ENCODE measurements at places on chromosomes 3 and 15.
A peak's percentile ranks its signal among the peaks of the same experiment; 100 is the strongest.

DNA sequence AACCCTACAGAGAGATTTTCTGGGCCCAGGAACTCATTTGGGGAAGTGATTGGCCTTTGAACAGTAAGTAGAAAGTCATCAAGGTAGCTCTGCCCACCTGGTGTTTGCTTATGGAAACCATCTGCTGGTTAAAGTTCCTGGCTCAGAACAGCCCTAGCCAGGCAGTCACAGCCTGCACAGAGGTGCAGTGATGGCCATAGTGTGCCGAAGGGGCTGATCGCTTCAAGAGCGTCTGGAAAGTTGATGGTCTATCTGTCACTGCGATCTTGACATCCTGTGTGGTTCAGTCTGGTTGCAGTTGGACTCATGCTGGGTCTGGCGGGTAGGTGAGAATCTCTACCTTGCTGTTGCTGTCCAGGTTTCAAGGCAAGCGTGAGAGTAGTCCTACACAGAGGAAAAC is 151.6 kb downstream of the SLCO3A1 start:
- no peak for DNase-seq

DNA sequence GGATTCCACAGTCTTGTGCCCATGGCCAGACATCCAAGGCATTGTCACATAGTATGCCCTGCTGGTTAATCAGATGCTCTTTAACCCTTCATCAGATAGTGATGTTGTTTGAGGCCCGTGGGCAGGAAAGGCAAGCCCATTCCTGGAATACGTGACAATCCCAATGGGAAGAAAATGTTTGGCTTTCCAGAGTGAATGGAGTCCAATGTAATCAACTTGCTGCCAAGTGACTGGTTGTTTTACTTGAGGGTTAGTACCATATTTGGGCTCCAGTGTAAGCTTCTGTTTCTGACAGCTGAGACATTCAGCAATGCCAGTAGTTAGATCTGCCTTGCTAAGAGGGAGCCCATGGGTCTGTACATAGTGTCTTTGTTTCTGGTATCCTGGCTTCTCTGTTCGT is 31.3 kb downstream of the RPL39L start:
- no peak for DNase-seq

- no peak for DNase-seq
These were observed 93.8 kb downstream of the RFTN1 start for GRCh38 chr3:16419640-16420241.

GRCh38 chr3:31232055-31233025 is 300.4 kb upstream of the STT3B start:
- no peak for DNase-seq

GRCh38 chr3:102018551-102018950 is 169.2 kb downstream of the NFKBIZ start:
- no peak for DNase-seq

DNA sequence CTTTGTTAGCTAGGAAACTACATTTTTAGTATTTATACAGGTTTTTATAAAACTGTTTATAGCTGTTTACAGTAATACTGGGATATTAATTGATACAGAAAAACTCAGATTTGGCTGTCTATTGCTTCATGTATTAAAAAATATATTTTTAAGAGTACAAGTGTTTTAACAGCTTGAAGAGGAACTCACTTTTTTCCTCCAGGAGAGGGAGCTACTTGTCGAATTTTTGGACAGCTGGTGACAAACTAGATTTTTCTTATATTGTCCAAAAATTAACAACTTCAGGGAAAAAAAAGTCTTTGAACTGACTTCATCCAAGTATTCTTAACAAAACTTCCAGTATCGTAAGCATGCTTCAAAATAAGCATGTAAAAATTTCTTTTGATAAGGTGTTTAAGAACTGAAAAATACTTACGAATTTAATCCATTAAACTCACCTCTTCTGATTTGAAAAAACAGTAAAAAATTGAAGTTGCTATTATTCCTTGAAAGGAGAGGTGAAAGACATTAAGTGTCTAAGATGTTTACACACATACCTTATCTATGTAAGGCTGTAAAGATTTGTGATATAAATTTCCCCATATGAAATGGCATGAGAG is 4.0 kb downstream of the DIPK2A start:
- DNase-seq = peak; percentile 5

GRCh38 chr3:185837414-185837813 is 12.6 kb upstream of the IGF2BP2 start:
- no peak for DNase-seq

DNA sequence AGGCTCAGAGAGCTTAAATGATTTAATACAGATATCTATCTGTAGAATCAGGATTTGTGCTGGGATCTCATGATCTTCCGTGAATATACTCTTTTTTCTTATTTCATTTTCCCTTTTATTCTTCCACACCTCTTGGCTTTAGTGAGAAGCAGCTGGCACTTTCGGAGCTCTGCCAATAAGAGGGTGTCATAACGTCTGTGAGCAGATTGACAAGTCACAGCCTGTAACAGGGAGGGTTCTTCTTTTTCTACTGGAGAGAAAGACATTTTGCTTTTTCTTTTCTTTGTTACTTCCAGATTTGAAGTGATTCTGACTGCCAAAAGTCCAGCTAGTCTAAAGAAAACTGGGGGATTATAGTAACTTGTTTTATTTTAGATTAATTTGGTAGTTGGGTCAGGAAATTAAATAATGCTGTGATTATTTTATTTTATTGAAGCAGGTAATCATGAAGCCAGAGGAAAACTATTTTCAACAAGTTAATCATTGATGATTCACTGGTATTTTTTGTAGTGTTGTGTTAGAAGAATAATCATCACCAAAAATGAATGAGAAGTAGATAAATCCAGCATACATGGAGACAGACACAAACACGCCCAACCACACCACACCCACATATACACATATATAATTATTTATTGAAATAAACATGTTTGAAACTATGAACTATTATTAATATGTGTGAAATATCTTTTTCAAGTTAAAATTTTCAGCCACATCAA is 69.8 kb downstream of the TNFAIP8L3 start:
- DNase-seq = no peak

DNA sequence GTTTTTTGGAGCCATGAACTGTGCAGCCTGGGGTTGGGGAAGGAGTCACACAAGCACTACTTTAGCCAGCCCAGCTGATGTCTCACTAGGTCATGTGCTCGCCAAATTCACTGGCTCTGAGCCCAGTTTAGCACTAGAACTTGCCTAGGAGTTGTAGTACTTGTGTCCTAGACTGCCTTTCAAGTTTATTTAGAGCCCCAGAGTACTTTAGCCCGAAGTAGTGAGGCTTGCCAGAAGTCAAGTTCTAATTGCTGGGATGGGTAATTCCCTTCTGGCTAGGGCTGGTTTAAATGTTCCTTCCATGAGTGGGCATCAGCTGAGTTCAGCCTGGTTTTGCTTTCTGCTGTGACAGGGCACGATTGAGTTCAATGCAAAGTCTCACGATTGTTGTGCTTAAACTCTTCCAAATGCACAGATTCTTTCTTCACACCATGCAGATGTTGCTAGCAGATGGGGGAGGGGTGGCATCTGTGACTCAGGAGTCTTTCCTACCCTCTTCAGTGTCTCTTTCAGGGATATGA is 228.2 kb upstream of the ZPLD1 start:
- DNase-seq = no peak

DNA sequence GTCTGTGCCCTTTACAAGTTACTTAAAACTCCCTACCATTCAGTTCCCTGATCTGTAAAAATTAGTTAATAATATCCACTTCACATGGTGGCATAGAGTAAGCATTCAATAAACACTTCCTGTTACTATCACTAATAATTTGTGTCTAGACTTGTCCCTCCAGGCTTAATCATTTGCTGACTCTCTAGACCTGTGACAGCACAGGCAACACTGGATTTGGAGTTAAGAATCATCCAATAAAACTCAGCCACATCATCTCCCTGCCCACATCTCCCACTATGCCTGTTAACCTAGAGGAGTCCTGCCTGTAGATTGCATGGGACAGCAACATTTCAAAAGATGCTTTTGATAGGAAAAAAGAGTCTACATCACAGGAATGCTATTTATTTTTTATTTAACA is 564.6 kb downstream of the MFSD1 start:
- DNase-seq = no peak

DNA sequence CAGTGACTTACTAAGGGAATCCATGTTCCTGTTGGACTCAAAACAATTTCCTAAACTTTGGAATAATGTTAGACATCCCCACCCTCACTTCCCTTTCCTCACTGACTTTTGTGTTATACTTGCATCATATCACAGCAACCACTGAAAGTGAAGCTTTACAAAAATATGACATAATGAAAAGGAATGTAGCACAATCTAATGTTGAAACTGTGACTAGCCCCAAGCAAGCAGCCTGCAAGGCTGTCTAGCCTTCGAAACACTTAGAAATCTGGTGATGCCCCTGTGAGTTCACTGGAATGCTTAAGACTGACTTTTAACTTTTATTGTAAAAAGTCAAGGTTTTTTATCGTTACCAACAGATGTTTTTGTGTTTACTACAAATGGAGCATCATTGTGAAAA is 203.7 kb upstream of the ZNF385D start:
- no peak for DNase-seq

GRCh38 chr3:98662699-98663098 is 69.3 kb upstream of the CPOX start:
- DNase-seq = no peak

DNA sequence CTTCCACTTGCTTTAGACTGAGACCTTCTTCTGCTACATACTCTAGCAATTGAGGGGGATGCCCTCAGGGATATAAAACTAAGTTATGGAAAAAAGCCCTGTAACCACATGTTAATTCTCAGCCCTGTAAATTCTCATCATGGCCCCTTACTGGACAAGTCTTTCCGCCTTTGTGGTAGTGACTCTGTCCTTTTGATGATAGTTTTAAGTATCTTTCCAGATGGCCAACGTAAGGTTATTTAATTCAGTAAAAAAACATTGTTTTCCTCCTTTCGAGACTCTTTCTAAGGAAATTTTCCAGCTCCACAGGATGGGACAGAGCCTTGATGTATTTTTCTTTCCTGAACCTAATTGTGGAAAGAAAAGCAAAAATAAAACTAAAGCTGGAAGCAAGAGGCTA is 25.3 kb upstream of the TM4SF4 start:
- DNase-seq = no peak

- no peak for DNase-seq
These were observed 32.5 kb downstream of the KLHL25 start for GRCh38 chr15:85762039-85762755.

GRCh38 chr3:136152176-136152843 is 43.8 kb downstream of the MSL2 start:
- no peak for DNase-seq

DNA sequence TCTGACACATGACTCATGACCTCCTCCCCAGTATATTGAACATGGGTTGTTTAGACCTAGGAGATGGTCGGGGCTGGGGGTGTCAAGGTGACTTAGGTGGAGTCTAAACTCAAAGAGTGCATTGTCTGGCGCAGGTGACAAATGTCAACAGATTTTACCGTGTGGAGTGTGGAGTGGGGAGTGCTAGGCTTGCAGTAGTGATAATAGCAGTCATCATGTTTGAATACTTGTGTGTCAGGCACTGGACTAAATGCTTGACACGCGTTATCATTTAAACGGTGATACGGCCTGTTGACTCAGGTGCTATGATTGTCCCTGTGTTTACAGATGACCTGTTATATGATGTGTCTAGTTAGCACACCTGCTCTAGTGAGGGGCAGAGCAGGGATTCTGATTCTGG is 30.8 kb downstream of the MUC20 start:
- no peak for DNase-seq

DNA sequence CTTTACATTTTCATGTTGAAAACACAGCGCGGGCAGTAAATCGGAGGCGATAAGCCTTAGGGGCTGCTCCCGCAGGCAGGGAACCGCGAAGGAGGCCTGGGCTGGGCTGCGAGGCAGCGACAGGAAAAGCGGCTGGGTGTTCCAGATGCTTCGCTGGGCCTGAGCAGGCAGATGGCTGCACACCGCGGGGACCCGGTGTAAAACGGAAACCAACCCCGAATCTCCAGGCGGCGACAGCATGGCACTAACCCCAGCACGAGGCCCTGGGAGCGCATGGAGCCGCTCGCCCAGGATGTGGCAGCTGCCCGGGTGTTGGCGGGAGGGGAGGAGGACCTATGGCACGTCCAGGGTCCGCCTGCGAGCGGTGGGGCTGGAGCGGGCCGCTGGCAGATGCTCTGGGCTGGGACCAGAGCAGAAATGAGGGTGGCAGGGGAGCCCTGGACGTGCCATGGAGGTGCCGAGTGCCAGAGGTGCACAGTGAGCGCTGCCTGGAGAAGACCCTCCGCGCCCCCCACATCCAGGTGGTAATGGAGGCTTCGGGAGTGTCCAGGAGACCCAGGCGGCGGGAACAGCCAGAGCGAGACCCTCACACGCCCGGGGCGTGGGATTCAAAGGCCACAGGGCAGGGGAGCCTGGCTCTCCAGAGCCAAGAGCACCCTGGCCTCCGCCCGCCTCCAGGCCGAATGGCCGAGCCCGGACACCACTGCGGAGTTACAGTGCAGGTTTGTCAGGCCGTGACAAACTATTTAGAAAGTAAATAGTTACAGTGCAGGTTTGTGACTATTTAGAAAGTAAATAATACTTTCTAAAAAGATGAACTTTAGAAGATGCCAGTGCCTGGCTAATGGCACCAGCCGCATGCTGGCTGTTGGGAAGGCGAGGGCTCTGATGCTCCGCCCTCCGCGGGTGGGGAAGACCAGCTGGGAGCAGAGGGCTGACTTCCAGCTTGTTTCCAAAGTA is 293.6 kb downstream of the OCA2 start:
- DNase-seq = no peak

GRCh38 chr3:146050691-146051090 is 110.3 kb downstream of the PLOD2 start:
- DNase-seq = no peak

DNA sequence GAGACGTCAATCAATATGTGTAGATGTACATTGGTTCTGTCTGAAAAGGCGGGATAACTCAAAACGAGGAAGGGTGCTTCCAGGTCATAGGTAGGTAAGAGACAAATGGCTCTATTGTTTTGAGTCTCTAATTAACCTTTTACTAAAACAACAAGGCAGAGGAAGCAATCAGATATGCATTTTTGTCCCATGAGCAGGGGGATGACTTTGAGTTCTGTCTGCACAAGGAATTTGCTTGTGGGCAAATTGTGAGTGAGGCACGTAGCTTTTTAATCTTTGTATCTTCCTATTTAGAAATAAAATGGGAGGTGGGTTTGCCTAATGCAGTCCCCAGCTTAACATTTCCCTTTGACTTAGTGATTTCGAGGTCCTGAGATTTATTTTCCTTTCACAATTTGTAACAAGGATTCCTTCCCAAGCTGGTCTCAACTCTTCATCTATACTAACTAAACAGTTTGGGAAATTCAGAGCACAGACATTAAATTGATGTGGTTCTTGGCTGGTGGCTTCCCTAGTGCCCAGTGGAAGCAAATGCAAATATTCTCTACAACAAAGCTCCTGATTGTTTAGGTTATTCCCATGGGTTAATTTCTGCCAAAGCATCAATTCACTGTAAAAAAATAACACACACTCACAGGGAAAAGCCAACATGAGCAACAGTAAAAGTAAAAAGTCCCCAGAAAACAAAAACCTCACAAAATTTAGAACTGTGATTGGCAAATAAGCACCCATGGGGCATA is 738.8 kb upstream of the SGO1 start:
- DNase-seq = no peak

- DNase-seq = no peak
These were observed 13.1 kb downstream of the MTMR10 start for GRCh38 chr15:30978328-30978727.

Measured in stimulated activated CD4-positive, alpha-beta T cell treated with anti-CD3 and anti-CD28 coated beads, Interleukin-12 subunit alpha, Interleukin-12 subunit beta, amount 100 ng/mL, for 48 hours (primary cell).